Stimulated activated CD8-positive, alpha-beta memory T cell treated with anti-CD3 and anti-CD28 coated beads, Interleukin-12 subunit alpha, Interleukin-12 subunit beta, amount 100 ng/mL, for 4 hours (primary cell): ENCODE measurements at places on chromosomes 2 and 18.

DNA sequence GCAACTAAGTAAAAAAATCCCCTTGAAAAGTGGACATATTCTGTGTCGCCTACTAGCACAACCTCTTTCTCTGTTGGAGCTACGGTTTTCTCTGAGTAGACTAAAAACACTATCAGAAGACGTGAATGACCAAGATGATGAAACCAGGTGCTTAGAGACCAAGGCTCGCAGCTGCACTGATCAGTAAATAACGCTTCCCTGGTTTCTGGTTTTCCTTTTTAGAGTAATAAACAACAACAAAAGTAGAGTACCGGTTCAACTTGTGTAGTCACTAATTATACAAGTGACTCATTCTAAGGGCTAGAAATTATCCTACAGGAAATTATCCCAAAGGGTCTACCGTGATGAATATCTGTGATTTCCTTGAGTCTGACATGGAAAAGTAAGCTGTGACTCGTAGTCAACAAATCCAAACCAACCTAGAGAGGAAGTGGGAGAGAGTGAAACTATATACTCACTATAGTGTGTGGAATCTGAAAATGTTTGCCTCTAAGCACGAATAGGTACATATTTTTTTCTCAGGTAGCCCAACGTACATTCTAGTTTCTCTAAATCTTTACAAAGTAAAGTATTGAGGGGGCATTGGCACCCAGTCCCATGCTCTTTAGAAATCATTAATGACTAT, 17.8 kb downstream of the RASGRP3 start:
- no peak for DNase-seq

DNA sequence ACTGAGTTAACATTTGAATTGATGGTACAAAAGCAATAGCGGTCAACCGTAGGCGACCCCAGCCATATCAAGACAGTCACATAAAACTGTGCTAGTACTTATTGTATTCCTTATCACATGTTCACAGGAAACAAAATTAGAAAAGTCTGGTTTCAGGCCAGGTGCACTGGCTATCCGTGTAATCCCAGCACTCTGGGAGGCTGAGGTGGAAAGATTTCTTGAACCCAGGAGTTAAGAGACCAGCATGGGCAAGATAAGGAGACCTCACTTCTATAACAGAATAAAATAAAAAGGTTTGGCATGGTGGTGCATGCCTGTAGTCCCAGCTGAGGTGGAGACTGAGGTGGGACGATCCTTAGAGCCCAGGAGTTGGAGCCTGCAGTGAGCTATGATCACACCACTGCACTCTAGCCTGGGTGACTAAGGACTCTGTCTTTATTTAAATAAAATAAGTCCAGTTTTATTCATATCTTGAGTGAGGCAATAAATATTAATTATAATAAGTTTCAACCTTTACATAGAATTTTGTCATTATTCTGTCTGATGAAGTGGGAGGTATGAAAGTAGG, 84.1 kb upstream of the RGPD4 start:
- DNase-seq: no peak

DNA sequence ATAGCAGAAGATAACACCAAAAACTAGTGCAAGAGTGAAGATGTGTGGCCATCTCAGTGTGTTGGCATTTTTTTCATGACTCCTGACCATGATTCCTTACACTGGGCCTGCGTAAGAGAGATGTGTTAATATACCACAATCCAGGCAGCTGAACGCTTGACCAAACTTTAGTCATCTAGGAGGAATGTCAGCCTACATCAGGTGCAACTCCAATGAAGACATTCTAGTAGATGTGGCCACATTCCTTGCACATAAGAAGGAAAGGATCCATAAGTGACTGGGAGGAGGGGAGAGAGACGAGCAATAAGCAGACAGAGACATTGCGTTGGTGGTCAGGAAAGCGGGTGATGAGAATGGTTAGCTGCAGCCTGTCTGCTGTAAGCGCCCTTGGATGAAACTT, 42.6 kb downstream of the CYRIA start:
- no peak for DNase-seq

DNA sequence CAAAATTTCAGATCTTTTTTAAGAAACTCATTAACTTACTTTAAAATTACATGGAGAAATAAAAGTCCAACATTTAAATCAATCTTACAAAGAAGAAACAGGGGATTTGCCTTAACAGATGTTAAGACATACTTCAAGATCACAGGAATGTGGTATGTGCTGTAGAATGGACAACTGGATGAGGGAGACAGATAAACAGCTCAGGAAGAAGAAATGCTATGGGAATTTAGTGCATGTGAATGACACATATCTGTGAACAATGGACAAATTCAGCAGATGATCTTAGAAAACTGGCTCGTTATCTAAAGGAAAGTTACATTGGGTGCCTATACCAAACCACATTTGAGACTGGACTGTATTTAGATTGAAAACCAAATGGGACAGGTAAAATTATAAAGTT, 246.8 kb upstream of the AGAP1 start:
- no peak for DNase-seq

DNA sequence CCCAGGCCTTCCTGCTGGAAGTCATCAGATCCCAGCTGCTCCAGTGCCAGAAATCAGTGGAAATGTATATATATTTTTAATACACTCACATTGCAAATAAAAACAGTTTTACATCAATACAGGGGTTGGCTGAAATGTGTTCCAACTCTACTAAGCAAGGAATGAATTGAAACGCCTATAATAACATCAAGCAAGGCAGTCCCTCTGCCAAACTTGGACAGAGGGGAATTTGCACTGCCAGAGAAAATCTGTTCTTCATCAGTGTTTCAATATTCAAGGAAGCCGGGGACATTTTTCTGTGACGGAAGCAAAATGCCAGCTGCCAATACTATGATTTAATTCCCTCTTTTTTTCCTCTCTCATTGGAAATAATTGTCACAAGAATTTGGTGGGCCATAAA, 335.3 kb downstream of the TNS1 start:
- no peak for DNase-seq
